Subcutaneous adipose tissue (tissue), 4 donors: ENCODE measurements at places on chromosomes 7 and 10. TPM values are rescaled to one million over a fixed set of nuclear protein-coding genes. Genes with fewer than 3 reads are reported as not detected.

FKBP6 gene
- not detected for total RNA-seq

ZNF25 gene
- total RNA-seq, result 21.5 TPM

TMEM213 gene
- not detected for total RNA-seq

ZNF503 gene
- total RNA-seq, result 4.1 TPM

PIK3CG gene
- 9.5 TPM for total RNA-seq
